DMS53 (cell line): ENCODE measurements at places on chromosomes 7 and 10.
A peak's percentile ranks its signal among the peaks of the same experiment; 100 is the strongest.

DNA sequence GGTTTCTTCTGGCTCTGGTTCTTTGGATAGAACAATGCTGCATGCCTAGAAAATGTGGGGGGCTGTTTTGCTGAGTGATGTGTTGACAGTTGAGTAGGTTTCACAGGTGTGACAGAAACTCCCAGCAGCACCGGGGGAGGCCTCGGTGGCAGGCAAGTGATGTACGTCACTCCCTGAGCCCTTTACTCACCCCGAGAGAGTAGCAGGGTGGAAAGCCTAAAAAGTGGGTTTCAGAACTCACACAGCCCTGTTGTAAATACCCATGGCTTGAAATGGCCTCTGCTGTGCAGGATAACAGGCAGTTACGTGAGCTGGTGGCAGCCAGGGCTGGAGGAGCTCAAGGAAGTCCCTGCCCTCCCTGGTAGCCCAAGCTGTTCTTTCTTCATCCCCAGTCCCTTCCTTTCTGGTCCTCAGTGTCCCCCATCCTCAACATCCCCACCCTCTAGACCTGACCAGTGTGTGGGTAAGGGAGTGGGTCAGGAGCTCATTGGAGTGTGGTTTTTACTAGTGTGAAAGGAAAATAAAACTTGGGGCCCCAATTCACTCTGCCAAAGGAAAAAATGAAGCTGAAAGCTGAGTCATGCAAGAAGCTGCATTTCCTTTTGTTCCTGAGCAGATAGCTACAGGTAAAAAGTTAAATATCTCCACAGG lies 258.1 kb downstream of the STK31 start:
- DNase-seq: peak; percentile 24

DNA sequence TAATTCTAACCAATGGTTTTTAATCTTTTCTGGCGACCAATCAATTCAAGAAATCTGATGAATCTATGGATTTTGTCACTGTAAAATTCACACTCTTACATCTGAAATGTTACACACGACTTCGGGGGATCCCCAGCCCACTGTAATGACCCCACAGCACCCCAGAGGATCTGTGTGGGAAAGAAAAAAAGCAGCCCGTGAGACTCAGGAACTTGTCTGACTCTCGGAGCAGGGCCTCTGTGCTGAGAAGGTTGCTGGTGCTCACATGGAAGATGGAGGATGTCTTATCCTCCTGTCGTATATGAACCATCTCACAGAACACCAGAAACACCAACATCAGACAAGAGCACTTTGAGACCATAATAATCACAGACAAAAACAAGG lies 228.4 kb upstream of the INHBA start:
- no peak for DNase-seq

GRCh38 chr10:104613406-104613805 lies 27.7 kb upstream of the SORCS3 start:
- no peak for DNase-seq

GRCh38 chr10:11295492-11295891 lies 277.8 kb downstream of the CELF2 start:
- DNase-seq: no peak

GRCh38 chr7:152076324-152076821 lies 50.9 kb downstream of the GALNT11 start:
- peak; percentile 53 for DNase-seq

- no peak for DNase-seq
These were observed 4.8 kb upstream of the CDK6 start for GRCh38 chr7:92841192-92841591.
